ENCODE measurements at places on chromosomes 12 and 14. TPM values are rescaled to one million over a fixed set of nuclear protein-coding genes. Genes with fewer than 3 reads are reported as not detected.

DNA sequence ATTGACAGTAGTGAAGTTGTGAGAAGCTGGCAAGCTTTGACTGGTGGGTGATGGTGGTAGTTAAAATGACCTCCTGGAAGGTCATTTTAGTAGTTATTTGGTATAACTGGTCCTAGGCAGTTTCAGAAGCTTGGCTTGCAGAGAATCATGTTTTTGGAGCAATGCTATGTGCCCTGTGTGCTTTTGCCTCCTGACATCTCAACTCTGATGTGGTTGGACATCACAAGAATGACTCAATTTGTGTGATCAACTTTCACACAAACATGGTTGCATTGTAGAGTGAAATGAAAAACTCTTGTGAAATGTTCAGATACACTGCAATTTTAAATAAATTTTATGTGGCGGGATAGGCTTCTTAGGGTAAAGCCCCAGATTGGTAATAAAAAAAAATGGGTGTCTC is 8.3 kb upstream of the ABCD2 start:
- H3K36me3 ChIP-seq: no peaks in the 10 kb centered on the region
- no peak overlapping the region for H3K4me3 ChIP-seq
- H3K27ac ChIP-seq: no peak overlapping the region
- peaks cover 2% of the 10 kb centered on the region for H3K4me1 ChIP-seq
- H3K27me3 ChIP-seq: no peaks in the 10 kb centered on the region

- peaks cover 2% of the 10 kb centered on the region for H3K27me3 ChIP-seq
- no peaks in the 10 kb centered on the region for H3K4me1 ChIP-seq
- peak; percentile 1 for DNase-seq
- no peak overlapping the region for H3K4me3 ChIP-seq
- no peak overlapping the region for H3K27ac ChIP-seq
- peaks cover 6% of the 10 kb centered on the region for H3K36me3 ChIP-seq
These were observed 351.7 kb downstream of the TMEM121 start for GRCh38 chr14:105878125-105878524.

The PPP1R36 gene
- total RNA-seq: 2.4 TPM

The SLC35F4 gene
- not detected for total RNA-seq

The ZDHHC22 gene
- 77.3 TPM for total RNA-seq

All from glutamatergic neuron (in vitro differentiated cells).